Activated CD8-positive, alpha-beta memory T cell treated with anti-CD3 and anti-CD28 coated beads for 4 hours (primary cell): ENCODE measurements at places on chromosomes 12 and 14.

GRCh38 chr12:12976366-12976765 is 23.7 kb downstream of the HEBP1 start:
- no peak for DNase-seq

GRCh38 chr14:28323951-28324741 is 442.4 kb upstream of the FOXG1 start:
- DNase-seq = no peak

- no peak for DNase-seq
Observed at GRCh38 chr14:77903937-77904617, 104.2 kb downstream of the ADCK1 start.

DNA sequence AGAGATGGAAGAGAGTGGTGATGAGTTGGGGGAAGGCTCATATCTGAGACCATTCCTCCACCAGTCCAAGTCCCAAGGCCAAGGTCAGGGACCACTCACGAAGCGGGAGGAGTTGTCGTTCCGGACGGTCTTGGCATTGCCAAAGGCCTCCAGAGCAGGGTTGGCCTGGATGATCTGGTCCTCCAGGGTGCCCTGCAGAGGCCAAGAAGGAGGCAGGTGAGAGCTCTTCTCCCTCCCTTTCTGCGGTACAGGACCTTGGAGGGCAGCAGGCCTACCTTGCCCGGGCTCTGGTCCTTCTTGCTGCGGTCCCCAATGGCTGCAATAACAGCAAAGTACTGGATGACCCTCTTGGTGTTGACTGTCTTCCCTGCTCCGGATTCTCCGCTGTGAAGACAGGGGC is 4.0 kb downstream of the MYH7 start:
- DNase-seq = no peak

- no peak for DNase-seq
Observed at GRCh38 chr14:78700236-78700635, 530.1 kb downstream of the NRXN3 start.

DNA sequence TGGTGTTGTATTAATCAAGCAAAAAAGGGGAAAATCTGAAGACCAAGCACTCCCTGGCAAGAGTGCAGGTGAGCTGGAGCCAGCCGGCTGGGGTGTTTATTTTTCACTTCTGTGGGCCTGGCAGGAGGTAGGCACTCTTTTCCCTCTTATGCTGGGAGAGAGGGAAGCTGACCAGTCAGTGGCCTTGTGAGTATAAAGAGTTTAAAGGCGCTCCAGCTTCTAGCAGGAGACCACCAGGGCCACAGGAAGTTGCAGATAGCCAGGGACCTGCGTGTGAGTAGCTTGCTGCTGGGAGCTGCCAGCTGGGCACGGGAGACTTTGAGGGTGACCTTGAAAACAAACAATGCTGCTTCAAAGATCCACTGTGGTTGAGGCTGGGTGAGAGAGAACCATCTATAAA is 217.4 kb upstream of the PWP1 start:
- DNase-seq = no peak

DNA sequence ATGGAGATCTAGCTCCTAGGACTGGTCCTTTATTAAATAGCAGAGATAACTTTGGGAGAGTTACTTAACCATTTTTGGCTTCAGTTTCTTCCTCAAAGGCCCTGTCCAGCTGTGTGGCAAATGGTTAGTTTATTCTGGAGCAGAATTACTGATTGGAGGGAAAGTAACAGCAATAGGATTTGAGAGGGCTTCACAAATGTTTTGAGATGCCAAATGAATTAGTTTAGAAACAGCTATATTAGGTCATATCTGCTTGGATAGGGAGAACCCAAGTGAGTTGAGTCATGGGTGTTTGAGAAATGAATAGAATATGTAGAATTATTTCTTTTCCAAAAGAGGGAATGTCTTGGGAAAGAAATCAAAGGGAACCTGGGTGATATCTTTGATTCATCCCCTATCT is 17.5 kb downstream of the RASSF3 start:
- no peak for DNase-seq

GRCh38 chr12:130621696-130622298 is 94.3 kb downstream of the RIMBP2 start:
- no peak for DNase-seq

- no peak for DNase-seq
Observed at GRCh38 chr12:119770146-119770545, 102.2 kb downstream of the PRKAB1 start.

GRCh38 chr12:119128527-119128926 is 50.2 kb upstream of the HSPB8 start:
- DNase-seq = no peak

GRCh38 chr14:83887866-83888265 is 1642.1 kb upstream of the FLRT2 start:
- DNase-seq = no peak

GRCh38 chr12:48131517-48131916 is 12.4 kb downstream of the PFKM start:
- no peak for DNase-seq

- DNase-seq = no peak
Observed at GRCh38 chr14:67405771-67406170, 6.2 kb downstream of the PLEK2 start.

DNA sequence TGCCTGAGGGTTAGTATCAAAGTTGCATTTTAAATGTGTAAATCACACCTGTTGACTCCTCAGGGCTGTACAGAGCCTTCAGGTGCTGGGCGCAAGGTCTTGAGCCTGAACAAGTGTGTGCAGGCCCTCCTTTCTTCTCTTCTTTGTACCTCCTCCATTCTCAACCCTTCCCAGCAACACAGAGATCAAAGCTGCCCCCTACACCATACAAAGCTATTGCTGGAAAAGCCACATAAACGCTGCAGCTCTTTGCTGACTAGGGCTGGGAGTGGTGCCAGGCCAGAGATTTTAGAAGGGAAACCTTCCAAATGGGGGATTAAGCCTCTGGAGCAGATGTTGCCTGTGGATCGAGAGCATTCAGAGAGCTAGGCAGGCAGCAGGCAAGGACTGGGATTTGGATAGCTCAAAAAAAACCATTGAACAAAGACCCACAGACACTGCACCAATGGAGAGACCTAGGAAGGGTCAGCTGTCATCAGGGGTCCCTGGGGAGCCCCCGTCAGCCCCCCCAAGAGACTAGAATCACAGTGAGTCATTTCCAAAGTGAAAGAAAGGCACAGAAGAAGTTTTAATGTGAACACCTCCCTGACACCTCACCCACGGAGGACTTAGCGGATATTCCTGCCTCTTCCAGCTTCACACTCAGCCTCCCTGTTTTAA is 18.2 kb upstream of the SUSD6 start:
- DNase-seq = no peak
